Lower leg skin (tissue), 4 donors: ENCODE measurements at places on chromosomes 2 and 18. TPM values are rescaled to one million over a fixed set of nuclear protein-coding genes. Genes with fewer than 3 reads are reported as not detected.
A peak's percentile ranks its signal among the peaks of the same experiment; 100 is the strongest.

GRCh38 chr2:46490521-46491141 is 11.3 kb downstream of the TMEM247 start:
- DNase-seq: peak; percentile 86

GRCh38 chr2:33366473-33366872 is 110.0 kb upstream of the RASGRP3 start:
- no peak for DNase-seq

DNA sequence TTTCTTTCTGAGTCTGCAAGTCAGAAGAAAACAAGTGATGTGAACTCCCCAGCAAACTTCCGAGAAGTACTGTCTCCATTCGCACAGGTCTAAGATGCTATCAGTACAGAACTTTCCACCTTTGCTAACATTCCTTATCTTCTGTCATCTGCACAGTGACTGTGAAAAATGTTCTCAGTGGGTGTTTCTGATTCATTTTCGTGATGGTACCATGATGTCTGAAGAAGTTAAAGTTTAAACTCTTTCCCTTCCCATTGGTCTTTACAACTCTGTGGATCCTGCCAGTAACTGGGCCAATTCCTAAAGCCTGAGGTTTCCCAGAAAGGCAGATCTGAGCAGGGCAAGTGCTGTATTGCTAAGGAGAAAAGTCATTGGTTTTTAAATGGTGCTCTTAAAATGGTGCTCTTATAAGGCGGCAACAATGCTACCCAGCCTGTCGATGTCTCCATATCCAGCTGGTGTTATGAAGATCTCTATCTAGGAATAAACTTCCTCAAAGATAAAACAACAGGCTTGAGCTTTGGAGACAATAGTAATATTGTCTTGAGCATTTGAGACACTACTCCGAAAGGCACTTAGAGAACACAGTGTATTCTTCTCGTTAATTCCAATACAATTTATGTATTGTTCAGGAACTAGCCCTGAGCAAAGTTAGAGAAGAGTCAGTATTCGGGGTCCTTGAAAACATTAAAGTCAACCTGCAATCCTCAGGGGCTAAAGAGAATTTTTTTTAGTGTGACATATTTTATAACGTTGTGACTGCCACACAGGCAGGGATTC is 232.3 kb downstream of the OSR1 start:
- DNase-seq: no peak

DNA sequence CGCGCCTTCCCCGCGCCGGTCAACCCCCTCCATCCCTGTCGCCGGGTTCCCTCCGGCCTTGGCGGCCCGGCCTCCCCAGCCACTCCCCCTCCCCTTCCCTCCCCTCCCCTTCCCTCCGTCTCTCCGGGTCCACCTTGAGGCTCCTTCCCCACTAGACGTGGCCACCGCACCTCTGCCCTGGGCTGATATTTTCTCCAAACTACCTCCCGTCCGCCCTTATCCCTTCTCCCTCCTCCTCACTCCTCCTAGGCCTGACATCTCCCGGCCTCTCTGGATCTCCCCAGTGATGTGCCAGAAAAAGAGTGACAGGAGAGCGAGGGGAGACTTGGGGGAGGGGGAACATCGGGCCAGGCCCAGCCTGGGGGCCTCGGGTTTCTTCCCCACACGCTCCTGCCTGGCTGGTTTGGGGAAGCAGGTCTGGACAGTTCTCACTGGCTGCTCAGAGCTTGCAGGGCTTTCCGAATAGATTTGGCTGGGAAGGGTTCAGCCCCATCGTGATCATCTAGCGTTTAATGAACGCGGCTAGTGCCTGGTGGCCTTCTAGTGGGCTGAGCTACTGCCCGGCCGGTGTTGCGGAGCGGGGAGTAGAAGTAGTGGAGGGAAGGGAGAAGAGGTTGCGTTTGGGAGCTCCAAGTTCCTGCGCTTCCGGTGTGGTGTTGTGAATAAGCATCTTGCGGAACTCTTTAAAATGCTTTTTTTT is 641 bp downstream of the MAPRE3 start:
- no peak for DNase-seq

- no peak for DNase-seq
These were observed 11.2 kb upstream of the DDX1 start for GRCh38 chr2:15580451-15580850.

- DNase-seq: no peak
These were observed 357.4 kb upstream of the SLC39A10 start for GRCh38 chr2:195299600-195299999.

Gene ZNF396
- total RNA-seq: 1.1 TPM

Gene MGAT4A
- total RNA-seq: 24.9 TPM

DNA sequence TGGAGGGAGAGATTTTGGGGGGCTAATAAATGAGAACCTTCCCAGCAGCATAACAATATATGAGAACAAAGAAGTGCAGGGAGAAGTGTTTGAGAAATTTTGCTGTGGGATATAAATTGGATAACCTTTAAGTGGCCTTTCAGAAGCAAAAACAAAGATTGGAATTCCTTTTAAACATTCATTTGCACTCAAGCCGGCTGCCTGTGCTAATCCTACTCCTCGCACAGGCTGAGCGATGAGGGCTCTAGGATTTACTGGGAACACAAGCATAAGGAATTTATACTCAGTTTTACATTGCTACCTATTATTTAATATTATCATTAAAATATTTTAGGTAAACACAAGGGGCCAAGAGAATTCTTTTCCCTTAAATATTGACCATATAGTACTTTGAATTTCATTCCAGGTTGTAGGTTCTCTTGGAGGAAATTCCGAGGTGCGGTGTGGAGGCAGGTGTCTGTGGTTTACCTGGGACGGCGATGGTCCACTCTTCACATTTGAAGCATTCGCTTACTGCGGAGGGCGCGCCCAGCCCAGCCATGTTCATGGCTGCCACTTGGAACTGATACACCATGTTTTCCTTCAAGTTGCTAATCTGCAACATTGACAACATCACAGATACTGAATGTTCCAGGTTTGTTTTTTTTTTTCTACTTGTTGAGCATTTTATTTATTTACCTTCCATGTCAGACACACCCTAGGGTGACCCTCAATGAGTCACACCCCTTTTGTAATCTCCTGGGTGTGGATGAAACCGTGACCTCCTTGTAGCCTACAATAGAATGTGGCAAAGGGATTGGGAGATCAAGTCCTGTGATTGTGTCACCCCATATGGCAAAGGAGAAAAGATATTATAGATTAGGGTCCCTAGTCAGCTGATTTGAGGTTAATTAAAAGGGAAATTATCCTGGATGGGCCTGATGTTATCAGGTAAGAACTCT is 100.1 kb downstream of the MYOM1 start:
- no peak for DNase-seq

Gene TMEM163
- not detected for total RNA-seq

GRCh38 chr2:157321466-157321865 is 4.2 kb downstream of the ERMN start:
- DNase-seq: no peak

- peak; percentile 85 for DNase-seq
These were observed 1.1 kb upstream of the LIPG start for GRCh38 chr18:49560624-49561288.

DNA sequence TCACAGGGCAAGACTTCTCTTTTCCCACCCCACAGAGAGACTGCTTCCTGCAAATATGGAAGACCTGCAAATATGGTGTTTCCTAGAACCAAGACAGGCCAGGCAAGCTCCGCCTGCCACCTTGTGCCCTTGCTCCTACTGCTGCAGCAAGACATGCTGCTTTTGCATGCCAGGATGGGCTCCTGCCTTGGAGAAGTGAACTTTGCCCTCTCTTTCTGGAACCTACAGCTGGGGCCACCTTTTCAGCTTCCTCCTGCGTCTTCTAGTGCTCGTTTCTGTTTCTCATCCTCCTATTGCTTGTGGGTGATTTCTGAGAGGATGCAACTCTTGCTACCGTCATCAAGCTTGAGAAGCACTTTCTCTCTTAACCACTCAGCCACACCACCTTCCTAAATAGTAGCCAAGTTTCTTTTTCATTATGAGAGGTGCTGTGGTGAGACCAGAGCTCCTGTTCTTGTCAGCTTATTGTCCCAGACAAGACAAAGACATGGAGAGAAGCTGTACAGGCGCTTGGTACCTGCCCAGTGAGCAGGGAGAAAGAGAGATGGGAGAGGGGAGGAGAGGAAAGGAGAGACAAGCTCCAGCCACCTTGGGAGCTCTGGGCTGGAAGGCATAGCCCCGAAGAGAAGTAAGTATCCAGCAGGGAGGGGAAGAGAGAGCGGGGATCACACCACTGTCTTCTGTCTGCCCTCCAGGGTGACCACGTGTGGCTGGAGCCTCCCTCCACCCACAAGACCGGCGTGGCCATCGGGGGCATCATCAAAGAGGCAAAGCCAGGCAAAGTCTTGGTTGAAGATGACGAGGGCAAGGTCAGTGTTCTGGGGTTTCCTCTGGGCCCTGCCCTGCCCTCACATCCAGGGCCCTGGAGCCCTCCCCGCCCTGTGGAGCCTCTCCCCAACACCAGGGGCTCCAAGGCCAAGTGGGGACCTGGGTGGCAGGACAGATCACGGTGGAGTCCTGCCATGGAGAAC is 28.3 kb downstream of the MYO7B start:
- no peak for DNase-seq

Gene MTX2
- 33.3 TPM for total RNA-seq
